Naive B cell (primary cell): ENCODE measurements at places on chromosomes 13 and 19.
A peak's percentile ranks its signal among the peaks of the same experiment; 100 is the strongest.

- DNase-seq: no peak
Observed at GRCh38 chr13:43666403-43666802, 120.4 kb downstream of the ENOX1 start.

- no peak for DNase-seq
Observed at GRCh38 chr19:40388481-40388880, 1.5 kb downstream of the HIPK4 start.

DNA sequence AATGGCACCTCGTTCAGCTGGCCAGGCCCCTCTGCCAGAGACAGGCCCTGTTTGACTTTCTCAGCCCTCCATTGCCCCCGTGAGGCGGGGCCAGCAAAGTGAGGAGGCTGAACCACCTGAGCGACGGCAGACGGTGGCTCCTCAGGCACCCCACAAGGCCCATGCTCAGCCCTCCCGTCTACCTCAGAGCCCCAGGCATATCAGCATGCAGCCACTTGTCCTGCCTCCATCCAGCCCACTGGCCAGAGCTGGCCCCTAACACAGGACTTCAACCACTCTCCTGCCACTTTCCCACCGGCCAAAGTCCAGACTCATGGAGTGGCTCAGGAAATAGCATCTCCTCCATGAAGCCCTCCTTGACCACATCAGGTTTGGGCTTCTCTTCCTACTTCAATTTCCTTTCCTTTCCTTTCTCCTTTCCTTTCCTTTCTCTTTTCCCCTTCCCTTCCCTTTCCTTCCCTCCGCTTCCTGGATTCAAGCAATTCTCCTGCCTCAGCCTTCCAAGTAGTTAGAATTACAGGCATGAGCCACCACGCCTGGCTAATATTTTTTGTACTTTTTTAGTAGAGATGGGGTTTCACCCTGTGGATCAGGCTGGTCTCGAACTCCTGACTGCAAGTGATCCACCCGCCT is 9.3 kb downstream of the SLC7A10 start:
- no peak for DNase-seq

DNA sequence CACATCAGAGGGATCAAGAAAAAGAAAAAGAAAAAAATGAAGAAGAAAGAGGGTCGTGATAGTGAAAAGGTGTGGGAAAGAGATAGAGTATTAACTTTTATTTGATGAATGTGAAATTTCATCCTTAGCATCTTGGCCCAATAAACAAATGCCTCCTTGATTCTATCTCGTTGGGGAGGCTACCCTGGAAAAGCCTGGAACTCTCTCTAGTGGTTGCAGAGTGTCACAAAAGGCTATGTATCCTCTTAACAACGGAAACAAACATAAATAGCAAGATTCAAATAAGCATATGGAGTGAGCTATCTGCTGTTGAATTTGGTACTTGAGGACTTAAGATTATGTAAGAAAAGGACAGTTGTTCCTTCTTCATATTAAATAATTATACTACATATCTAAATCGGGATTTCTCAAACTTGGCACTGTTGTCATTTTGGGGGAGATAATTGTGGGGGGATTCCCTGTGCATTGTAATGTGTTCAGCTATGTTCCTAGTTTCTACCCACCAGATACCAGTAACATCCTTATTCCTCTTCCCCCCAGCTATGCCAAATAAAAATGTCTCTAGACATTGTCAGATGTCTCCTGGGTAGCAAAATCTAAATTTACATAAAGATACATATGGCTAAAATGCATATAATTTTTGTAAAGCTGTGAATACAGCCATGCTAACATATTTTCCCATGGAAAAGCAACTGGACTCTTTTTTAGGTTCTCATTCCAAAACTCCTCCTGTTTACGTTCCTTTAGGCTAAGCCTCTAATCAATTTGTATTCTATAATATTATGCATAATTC is 557.2 kb downstream of the DCT start:
- no peak for DNase-seq

GRCh38 chr19:16619457-16619856 is 8.5 kb downstream of the MED26 start:
- no peak for DNase-seq

- no peak for DNase-seq
Observed at GRCh38 chr13:99962242-99962641, 9.3 kb downstream of the ZIC5 start.

- no peak for DNase-seq
Observed at GRCh38 chr19:21087871-21088270, 5.9 kb downstream of the ZNF714 start.

GRCh38 chr19:13817615-13818371 is 22.6 kb downstream of the ZSWIM4 start:
- no peak for DNase-seq

- peak; percentile 9 for DNase-seq
Observed at GRCh38 chr19:50204811-50205675, 1.6 kb downstream of the MYH14 start.
